ENCODE measurements at places on chromosomes 1 and 21.

DNA sequence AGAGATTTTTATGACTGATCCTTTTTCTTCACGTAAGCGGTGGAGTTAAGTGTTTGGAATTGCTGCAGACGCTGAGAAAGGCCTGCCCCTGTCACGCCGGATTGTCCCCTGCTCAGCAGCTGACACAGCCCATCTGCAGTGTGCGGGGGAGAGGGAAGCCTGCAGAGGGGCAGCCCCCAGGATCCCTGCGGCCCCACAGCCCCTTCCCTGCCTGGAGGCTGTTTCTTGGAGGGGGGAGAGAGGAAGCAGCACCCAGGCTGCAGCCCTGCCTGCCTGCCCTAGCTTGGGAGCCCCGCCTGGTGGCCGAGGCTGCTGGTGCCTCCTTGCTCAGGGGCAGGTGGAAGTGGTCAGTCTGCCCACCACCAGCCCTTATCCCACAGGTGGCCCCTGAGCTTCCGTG lies 50.7 kb downstream of the PRDM16 start:
- no peak for DNase-seq

- DNase-seq: no peak
These were observed 9.0 kb downstream of the DBT start for GRCh38 chr1:100240631-100241030.

DNA sequence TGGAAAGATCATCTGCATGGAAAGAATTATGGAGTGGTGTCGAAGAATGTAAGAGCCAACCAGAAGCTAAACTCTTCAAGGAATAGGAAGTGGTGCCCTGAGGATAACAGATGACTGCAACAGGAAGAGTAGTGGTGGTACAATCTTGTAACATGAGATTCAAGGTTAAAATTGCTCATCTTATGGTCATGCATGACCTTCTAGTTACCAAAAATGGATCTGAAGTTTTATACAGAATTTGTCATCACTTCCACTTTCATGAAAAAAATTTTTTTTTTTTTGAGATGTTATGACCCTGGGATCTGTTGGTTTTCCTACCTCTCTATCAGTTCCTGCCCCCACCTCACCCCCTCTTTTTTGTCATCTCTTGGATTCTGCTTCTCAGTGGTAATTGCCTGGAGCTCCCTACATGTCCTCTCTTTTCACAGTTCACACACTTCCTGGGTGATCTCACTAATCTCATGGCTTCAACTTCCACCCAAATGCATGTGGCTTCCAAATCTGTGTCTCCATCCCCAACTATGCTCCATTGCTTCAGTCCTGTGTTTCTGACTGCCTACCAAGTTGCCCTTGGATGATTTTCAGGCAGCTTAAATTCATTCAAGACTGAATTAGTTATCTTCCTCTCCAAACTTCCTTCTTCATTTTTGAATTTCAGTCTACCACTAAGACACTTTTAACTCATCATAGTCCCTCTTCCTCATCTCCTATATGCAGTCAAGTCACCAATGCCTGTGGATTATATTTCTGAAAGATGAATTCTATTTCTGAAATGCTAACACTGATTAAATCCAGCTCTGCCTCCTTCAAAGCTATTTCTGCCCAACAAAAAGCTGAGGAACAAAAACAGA lies 48.4 kb downstream of the SLAMF6 start:
- no peak for DNase-seq

GRCh38 chr1:51878308-51878615 lies 265 bp downstream of the NRDC start:
- no peak for DNase-seq

DNA sequence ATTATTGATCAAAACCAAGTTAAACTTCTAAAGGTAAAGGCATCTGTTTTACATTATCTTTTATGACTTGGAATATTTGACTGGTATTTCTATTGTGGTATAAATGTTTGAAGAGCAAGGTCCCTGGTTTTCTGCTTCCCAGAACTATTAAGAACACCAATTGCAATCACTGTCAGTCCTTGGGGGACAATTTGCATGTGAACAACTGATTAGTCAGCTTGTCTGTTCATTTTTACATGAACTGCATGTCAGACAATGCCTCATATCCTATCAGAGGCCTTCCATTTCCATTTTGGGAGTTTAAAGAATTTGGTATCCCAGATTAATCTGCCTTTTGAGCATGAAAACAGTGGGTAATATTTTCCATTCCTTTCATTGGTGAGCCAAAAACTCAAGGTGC lies 654.9 kb upstream of the USP24 start:
- no peak for DNase-seq

DNA sequence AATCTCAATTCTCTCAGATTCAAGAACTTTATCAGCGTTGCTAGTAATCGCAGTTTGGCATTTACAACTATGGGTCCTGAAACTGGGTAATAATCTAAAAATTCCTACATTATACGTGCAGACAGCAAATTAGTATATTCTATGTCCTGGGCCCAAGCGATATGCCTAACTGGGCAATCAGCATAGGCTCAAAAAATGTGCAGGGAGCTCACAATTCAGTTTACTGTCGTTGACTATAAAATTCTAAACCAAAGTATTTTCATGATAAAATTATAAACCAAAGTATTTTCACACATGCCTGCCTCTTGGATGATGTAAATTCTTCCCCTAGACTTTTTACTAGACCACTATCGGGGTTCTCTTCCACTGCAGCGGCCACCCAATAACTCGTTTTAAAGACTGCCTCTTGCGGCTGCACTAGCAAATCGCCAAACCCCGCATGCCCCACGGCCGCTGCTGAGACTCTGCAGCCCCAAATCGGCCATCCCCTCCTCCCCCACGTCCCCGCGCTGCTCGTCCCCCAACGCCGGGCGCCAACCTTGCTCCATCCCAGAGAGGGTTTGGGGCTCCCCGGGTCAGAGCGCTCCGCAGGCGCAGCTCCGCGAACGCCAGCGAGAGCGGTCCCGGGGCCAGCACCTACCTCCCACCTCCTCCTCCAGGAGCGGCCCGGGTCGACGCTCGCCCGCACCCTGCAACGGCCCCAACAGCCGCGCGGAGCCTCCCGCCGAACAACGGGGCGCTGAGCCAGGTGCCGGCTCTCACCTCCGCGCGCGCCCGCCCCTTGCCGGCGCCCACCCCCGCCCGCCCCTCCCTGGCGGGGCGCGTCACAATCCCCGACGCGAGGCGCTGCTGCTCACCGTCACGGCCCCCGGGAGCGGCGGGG lies 506 bp downstream of the SSX2IP start:
- no peak for DNase-seq

- DNase-seq: no peak
These were observed 12.9 kb upstream of the KCNJ15 start for GRCh38 chr21:38243732-38244406.

DNA sequence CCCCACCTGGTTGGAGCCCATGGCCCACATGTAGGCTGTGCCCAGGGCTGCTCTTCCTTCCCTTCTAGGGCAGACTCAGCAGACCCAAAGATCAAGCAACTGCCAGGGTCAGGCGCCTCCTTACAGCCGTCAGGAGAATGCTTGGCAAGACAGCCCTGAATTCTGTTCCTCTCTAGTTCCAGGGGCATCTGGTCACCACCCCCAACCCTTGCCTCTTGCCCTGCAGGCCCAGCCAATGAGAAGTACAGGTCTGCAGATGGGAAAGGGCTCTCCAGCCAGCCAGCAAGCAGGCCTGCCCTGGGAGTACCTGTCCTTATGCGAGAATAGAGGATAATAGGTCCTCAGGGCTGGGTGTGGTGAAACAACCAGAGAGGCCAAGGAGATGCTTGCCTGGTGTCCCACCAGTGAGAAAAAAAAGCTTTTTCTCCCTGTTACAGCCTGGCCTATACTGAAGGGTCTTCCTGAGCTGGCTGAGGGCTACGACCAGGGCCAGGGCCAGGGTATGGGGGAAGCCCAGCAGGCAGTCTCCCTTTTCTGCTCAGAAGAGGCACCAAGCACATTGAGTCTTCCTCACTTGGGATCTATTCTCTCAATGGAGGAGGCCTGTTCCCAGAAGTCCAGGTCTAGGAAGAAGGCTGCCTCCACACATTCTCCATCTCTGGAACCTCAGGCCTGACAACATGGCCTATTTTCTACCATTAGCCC lies 31.4 kb downstream of the NAV1 start:
- DNase-seq: no peak

All from HCT116 (cell line).